ENCODE measurements at places on chromosomes 7 and 10.

DNA sequence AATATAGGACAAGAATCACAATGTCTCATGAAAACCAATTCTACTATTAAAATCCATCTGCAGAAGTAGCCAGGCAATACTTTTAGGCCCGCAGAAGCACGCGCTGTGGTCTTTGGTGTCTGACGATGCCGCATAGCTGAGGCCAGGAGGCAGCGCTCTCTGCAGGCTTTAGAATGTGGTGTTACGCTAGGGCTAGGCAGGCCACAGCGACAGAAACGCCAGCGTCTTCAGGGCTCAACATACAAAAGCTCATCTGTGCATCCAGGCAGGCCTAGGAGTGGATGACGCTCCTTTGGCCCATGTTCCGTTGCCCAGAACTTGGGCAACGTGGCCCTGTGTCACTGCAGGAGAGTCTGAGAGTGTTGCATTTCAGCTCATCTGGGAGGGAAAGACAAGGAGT, 601.1 kb upstream of the FOXK1 start:
- no peak for DNase-seq

DNA sequence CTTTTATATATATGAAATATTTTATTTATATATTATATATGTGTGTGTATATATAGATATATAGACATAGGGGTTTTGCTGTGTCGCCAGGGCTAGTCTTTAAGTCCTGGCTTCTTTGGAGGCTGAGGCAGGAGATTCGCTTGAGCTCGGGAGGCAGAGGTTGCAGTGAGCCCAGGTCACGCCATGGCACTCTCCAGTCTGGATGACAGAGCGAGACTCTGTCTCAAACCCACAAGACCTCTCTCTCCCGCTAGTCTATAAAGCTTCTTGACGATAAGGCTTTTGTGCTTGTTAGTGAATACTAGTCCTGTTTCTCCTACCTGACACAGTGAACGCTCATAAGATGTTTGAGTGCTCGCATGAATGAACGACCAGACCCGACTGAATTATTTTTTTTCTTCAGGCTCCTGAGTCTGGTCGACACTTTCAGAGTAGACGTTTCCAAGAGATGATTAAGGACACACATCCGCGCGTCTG, 577 bp upstream of the DDX21 start:
- DNase-seq = no peak

DNA sequence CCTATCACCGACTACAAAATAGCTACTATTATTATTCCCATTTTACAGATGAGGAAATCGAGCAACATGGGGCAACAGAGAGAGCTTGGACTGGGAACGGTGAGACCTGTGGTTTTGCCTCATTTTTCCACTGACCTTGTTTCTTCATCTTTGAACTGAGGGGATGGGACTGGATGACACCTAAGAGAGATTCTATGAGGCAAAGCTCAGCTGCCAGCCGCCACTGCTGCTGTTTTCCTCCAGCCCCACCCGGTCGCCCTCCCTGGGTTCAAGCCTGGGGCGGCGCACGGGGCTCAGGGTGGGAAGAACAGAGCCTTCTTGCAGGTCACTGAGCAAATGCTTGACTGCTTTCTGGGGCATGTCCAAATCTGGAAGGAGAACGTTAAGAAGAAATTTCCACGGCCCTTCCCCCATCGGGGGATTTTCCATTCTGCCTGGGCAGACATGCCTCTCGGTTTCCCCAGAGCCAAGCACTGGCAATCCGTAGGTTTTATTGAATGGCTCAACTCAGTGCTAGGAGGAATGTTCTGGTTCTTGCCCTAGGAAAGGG, 12.3 kb downstream of the DDIT4 start:
- no peak for DNase-seq

- DNase-seq = no peak
Measured at GRCh38 chr7:22250390-22250789, 106.6 kb downstream of the RAPGEF5 start.

DNA sequence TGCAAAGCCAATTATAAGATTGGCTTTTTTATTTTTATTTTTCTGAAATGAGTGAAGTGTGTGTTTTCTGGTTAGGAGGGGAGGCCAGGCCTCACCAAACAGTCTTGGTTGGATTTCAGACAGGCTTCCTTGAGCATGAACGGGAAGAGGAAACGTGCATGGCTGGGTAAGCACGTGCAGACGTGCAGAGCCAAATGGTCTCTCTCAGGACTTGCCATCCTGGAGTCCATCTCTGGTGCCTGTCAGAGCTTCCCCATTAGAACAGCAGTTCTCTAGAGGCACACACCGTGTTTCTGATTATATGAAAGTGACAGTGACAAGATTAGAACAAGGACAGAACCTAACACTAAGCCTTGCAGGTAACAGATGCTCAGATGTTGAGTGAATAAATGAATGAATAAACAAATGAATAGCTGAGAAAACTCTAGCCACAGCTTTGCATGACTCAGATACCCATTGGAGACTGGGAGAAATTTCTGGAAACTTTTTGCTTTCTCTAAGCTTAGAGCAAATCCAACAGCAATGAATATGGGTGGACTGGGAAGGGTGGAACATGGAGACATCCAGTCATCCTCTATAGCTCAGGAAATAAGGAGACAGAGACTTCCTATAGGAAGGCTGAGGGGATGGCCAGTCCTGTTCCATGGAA, 11.8 kb upstream of the CALD1 start:
- no peak for DNase-seq

- peak; percentile 15 for DNase-seq
Measured at GRCh38 chr10:103451091-103451813, 918 bp downstream of the CALHM2 start.

DNA sequence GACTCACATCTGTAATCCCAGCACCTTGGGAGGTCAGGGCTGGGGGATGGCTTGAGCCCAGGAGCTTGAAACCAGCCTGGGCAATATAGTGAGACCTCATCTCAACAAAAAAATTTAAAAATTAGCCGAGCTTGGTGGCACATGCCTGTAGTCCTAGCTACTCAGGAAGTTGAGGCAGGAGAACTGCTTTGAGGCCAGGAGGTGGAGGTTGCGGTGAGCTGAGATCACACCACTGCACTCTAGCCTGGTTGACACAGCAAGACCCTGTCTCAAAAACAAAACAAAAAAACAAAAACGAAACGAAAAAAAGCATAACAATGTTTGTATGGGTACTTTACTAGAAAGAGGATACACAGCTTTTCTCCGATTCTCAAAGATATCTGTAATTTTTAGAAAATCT, 31.8 kb downstream of the WNT16 start:
- no peak for DNase-seq

DNA sequence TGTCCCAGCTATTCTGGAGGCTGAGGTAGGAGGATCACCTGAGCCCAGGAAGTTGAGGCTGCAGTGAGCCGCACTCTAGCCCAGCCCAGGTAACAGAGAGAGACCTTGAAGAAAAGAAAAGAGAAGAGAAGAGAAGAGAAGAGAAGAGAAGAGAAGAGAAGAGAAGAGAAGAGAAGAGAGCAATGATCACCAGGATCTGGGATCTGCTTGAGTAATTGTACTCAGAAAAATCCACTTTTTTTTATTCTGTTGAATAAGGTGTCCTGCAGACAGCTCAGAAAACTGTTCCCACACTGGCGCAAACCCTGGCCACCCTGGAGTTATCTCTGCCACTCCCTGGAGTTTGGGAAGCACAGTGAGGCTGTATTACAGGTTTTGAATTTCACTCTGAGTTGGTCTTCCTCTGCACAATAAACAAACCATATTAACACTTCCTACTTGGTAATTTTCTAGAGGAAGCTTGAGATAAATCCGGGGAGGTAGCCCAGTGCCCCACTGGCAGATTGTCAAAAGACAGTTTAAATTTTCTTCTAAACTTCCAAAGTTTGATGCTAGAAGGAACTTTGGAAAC, 9.6 kb upstream of the OAT start:
- DNase-seq = no peak

GRCh38 chr10:69215405-69216171, 4.5 kb upstream of the HKDC1 start:
- DNase-seq = no peak

DNA sequence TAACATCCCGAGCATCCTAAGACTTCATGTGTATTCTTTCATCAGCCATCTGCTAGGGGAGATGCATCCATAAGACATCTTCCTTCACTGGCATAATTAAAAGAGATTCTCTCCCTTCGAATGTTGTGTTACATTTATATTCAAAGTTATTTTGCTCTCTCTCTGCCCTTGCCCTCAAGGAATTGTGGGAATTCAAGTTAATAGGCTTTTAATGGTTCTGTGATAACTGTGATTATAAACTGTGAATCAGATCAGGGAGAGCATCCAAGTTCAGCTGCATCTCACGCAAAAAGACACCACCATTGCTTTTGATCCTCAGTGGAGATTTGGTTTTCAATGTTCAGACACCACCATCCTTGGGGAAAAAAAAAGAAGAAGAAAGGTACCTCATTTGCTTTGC, 9.2 kb upstream of the TEX36 start:
- DNase-seq = no peak

DNA sequence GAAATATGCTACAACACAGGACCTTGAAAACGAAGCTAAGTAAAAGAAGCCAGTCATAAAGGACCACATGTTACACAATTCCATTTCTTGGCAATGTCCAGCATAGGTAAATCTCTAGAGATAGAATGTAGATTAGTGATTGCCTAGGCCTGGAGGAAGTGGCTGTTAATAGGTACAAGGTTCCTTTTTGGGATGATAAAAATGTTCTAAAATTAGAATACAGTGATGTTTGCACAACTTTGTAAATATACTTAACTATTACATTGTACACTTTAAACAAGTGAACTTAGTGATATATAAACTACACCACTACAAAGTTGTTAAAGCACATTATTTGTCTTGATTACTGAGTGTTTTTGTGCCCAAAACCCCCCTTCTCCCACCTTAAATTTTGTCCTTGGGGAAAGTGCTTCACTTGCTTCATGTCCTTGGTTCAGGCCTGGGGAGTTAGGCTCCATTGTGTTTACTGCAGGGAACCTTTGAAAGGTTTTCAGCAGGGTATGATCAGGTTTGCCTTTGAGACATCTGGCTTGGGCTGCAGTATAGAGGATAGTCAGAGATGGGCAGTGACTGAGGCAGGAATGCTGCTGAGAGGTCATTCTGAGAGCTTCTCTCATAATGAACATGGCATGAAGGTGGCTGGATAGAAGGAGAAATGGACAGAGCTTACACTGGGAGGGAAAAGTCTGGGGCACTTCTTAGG, 1052.6 kb downstream of the REEP3 start:
- no peak for DNase-seq

GRCh38 chr7:17105701-17106100, 192.8 kb upstream of the AHR start:
- DNase-seq = no peak

- DNase-seq = no peak
Measured at GRCh38 chr7:12322284-12322902, 81.3 kb downstream of the VWDE start.

- no peak for DNase-seq
Measured at GRCh38 chr7:133744451-133744850, 382.7 kb upstream of the LRGUK start.

GRCh38 chr7:132403465-132404110, 172.7 kb downstream of the PLXNA4 start:
- DNase-seq = no peak

DNA sequence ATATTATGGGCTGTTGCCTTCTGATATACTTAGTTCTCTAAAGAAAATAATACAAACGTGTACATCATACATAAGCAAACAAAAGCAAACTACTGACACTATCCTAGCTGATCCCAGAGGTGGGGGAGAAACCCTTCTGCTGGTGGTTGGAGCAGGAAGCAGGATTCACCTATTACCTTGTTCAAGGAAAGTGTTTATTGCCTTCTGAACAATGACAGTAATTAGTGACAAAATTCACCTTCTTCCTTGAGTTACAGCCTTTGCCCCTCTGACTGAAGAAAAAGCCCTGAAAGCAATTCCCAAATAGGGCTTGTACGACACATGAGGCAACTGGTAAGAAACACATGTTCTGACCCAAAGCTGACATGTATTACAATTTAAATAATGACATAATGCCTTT, 118.8 kb upstream of the AKR1E2 start:
- no peak for DNase-seq

- DNase-seq = no peak
Measured at GRCh38 chr10:84065804-84066601, 73.3 kb upstream of the GHITM start.

DNA sequence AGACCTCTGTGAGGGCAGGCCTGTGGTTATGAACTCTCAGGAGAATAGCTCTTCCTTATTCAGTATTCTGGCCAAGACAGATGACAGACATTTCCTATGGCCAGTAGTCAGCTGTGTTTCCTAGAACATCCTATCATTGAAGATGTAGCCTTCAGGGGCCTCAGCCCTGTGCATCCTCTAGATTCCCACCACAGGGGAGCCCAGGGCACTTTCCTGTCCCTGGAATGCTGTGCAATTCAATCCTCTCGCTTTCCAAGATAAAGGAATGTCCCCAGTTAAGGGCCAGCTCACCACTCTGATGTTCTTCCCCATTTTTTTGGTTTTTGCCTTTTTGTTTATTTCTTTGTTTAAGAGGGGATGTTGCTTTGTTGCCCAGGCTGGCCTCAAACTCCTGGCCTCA, 578.8 kb upstream of the C7orf33 start:
- DNase-seq = no peak

DNA sequence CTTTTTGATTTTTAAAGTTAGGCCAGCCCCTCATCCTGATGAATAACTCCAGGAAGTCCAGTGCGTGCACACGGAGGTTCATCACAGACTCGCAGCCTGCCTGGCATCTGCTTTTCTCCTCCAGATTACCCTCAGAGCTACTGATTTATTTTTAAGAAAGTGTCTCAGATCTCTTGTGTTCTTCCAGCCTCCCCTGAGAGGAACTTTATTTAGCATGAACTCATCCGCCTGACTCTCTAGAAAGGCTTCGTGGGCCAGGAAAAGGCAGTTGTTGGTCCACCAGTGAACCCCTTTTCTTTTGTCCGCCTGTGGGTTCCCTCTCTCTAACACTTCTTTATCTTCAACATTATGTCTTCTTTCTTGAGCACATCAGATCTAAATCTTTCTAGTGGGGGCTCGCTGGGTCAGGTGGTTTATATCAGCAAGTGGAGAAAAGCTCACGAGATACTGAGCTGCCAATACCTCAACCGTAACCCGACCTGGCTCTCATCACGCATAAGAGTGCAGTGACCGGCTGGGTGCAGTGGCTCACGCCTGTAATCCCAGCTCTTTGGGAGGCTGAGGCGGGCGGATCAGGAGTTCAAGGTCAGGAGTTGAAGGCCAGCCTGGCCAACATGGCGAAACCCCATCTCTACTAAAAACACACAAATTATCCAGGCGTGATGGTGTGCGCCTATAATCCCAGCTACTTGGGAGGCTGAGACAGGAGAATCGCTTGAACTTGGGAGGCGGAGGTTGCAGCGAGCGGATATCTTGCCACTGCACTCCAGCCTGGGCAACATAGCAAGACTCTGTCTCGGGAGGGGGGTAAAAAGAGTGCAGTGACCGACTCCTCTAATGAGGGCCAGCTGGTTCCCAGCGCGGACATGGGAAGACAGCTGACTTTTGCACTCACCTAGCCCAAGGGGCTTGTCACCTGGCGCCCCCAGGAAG, 162.3 kb downstream of the CCDC3 start:
- DNase-seq = no peak

DNA sequence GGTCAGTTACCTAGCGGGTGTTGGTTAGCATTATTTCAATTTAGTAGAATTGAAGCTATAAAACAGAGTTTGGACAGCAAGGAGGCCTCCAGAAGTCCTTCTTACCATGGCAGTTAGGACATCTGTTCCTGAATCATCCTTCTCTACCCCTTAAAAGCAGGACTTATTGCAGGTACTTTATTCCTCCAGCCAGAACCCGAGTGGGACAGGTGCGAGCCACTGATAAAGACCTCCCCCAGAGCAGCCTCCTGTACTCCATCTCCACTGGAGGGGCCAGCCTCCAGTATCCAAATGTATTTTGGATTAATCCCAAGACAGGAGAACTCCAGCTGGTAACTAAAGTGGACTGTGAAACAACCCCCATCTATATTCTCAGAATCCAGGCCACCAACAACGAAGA, 54.6 kb downstream of the CDHR3 start:
- no peak for DNase-seq
